Vein endothelial cell (primary cell): ENCODE measurements at places on chromosomes 1 and 21. TPM values are rescaled to one million over a fixed set of nuclear protein-coding genes. Genes with fewer than 3 reads are reported as not detected.

The IRF6 gene
- 2.9 and 8.8 TPM in 2 replicates for total RNA-seq

The NUDT4B gene
- total RNA-seq = 131 and 173 TPM in 2 replicates

The OLFML3 gene
- total RNA-seq = 3.7 and 4.6 TPM in 2 replicates

The NKAIN1 gene
- total RNA-seq = 0.10 TPM in 1 of 2 replicates, not detected in the other

The KCNJ9 gene
- total RNA-seq = not detected in 2 replicates

The STRIP1 gene
- 46.4 and 53.3 TPM in 2 replicates for total RNA-seq

The PTBP2 gene
- 16.7 and 20.0 TPM in 2 replicates for total RNA-seq

The GPR3 gene
- total RNA-seq = 0.98 and 2.6 TPM in 2 replicates

The IL23R gene
- total RNA-seq = not detected in 2 replicates

The MACF1 gene
- 607 and 629 TPM in 2 replicates for total RNA-seq

The UBQLN4 gene
- total RNA-seq = 30.4 and 33.1 TPM in 2 replicates

The EGLN1 gene
- total RNA-seq = 58.5 and 69.6 TPM in 2 replicates

The IVL gene
- total RNA-seq = not detected in 2 replicates

The FCRLA gene
- total RNA-seq = 0.10 TPM in 1 of 2 replicates, not detected in the other

The FHAD1 gene
- 0.33 TPM in 1 of 2 replicates, not detected in the other for total RNA-seq

The HHIPL2 gene
- not detected in 2 replicates for total RNA-seq

The WDR4 gene
- total RNA-seq = 18.3 TPM in 2 replicates
